CD4-positive, alpha-beta memory T cell (primary cell): ENCODE measurements at places on chromosomes 2 and 18. TPM values are rescaled to one million over a fixed set of nuclear protein-coding genes. Genes with fewer than 3 reads are reported as not detected.

The DYNAP gene
- not detected for total RNA-seq

The CKAP2L gene
- 0.06 TPM for total RNA-seq

The IL36B gene
- total RNA-seq: not detected

The CNOT11 gene
- total RNA-seq: 53.8 TPM

The XDH gene
- not detected for total RNA-seq

DNA sequence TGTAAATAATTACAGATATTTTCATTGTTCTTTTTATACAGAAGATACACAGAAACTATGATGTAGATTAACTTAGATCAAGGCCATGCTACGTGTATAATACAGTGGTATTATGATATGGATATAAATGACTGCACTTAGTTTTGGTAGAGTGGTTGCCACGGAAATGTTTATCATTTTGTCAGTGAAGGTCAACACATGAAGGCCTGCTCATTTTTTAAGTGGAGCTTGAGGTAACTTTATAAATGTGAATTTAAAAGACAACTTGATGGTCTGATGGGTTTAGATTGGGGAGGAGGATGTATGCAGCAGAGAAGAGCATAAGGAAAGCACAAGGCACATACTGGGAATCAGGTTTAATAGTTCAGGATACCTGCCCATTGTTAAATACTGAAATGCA lies 14.4 kb upstream of the BBS5 start:
- H3K4me3 ChIP-seq: no peak overlapping the region
- H3K27ac ChIP-seq: no peak overlapping the region
- no peaks in the 10 kb centered on the region for H3K27me3 ChIP-seq
- no peak for DNase-seq
- H3K36me3 ChIP-seq: no peaks in the 10 kb centered on the region

- H3K36me3 ChIP-seq: peaks cover 45% of the 10 kb centered on the region
- peaks cover under 1% of the 10 kb centered on the region for H3K4me1 ChIP-seq
- no peak overlapping the region for H3K4me3 ChIP-seq
- no peak overlapping the region for H3K27ac ChIP-seq
- H3K27me3 ChIP-seq: no peaks in the 10 kb centered on the region
Measured at GRCh38 chr18:35247412-35248249, 6.8 kb downstream of the ZNF397 start.

DNA sequence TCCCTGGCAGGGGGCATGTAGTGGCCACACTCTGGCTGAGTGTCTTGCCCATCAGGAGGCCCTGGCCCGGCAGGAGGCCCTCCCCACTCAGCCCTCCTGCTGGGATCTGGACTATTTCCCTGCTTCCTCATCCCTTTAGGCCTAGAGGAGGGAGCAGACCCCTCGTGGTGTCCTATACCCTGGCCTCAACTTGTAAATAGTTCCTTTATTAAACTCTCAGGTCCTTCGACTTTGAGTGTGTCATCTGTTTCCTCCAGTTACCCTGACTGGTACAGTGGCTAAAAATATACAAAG lies 166.7 kb upstream of the GLI2 start:
- H3K27me3 ChIP-seq: no peaks in the 10 kb centered on the region
- no peak overlapping the region for H3K27ac ChIP-seq
- H3K4me1 ChIP-seq: no peaks in the 10 kb centered on the region
- no peaks in the 10 kb centered on the region for H3K36me3 ChIP-seq
- no peak for DNase-seq
- no peak overlapping the region for H3K4me3 ChIP-seq

DNA sequence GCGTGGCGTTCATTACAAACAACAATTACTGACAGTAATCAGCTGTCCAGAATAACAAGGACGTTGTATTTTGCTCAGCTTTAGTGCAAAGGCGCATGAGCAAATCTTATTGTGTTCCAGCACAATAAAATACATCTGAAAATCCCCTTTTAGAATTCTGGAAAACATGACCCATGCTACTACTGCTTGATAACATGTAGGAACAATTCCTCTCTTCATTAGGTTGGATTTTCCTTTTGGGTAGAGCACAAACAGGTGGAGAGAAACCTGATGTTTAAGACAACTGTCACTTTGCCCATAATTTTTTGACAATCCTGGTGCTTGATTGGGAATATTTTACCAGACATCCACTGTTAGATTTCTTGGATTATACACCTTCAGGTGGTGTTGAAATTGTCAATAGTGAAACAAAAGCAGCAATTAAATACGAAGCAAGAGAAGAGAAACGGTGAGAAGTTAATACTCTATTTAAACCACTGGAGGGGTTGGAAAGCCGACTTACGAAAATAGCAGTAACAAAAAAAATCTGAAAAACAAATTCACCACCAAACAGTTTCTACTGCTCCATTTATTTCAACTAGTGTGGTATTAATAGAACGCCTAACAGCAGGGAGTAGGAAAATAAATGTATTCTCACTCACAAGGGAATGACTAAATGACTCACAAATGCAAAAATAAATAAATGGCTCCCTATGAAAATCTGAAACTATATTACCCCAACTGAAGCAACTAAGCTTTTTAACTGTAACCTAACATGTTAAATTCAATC lies 102.7 kb downstream of the CPO start:
- no peak overlapping the region for H3K27ac ChIP-seq
- no peaks in the 10 kb centered on the region for H3K27me3 ChIP-seq
- no peak for DNase-seq

- H3K36me3 ChIP-seq: no peaks in the 10 kb centered on the region
- no peak overlapping the region for H3K4me3 ChIP-seq
- no peak for DNase-seq
- no peaks in the 10 kb centered on the region for H3K4me1 ChIP-seq
- H3K27ac ChIP-seq: no peak overlapping the region
Measured at GRCh38 chr2:72028351-72028995, 119.2 kb downstream of the CYP26B1 start.

GRCh38 chr2:150571121-150571520 lies 83.7 kb upstream of the RND3 start:
- no peak overlapping the region for H3K4me3 ChIP-seq
- no peak for DNase-seq
- H3K36me3 ChIP-seq: no peaks in the 10 kb centered on the region
- no peak overlapping the region for H3K27ac ChIP-seq
- H3K4me1 ChIP-seq: no peaks in the 10 kb centered on the region

GRCh38 chr2:207929923-207930322 lies 95.4 kb downstream of the PLEKHM3 start:
- no peaks in the 10 kb centered on the region for H3K36me3 ChIP-seq
- no peak overlapping the region for H3K27ac ChIP-seq
- DNase-seq: no peak
- H3K4me3 ChIP-seq: no peak overlapping the region

GRCh38 chr18:50711386-50711785 lies 108.4 kb downstream of the MRO start:
- no peaks in the 10 kb centered on the region for H3K27me3 ChIP-seq
- no peak for DNase-seq
- no peaks in the 10 kb centered on the region for H3K36me3 ChIP-seq
- H3K4me3 ChIP-seq: no peak overlapping the region
- H3K4me1 ChIP-seq: no peaks in the 10 kb centered on the region

DNA sequence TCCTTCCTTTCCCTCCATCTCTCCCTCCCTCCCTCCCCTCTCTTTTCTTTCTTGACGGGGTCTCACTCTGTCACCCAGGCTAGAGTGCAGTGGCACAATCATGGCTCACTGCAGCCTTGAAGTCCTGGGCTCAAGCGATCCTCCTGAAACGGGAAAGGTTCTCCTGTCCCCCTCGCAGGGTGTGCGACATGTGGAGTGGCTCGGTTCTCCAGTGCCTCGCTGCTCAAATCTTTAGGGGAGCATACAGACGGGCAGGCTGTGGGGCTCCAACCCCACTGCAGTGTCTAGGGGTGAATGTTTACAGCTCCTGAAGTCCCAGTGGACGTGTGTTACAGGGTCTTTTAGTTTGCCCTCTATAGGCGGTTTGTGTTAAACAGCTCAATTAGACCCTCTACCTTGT lies 74.0 kb downstream of the MEX3C start:
- H3K27me3 ChIP-seq: no peaks in the 10 kb centered on the region
- no peaks in the 10 kb centered on the region for H3K36me3 ChIP-seq
- DNase-seq: no peak

DNA sequence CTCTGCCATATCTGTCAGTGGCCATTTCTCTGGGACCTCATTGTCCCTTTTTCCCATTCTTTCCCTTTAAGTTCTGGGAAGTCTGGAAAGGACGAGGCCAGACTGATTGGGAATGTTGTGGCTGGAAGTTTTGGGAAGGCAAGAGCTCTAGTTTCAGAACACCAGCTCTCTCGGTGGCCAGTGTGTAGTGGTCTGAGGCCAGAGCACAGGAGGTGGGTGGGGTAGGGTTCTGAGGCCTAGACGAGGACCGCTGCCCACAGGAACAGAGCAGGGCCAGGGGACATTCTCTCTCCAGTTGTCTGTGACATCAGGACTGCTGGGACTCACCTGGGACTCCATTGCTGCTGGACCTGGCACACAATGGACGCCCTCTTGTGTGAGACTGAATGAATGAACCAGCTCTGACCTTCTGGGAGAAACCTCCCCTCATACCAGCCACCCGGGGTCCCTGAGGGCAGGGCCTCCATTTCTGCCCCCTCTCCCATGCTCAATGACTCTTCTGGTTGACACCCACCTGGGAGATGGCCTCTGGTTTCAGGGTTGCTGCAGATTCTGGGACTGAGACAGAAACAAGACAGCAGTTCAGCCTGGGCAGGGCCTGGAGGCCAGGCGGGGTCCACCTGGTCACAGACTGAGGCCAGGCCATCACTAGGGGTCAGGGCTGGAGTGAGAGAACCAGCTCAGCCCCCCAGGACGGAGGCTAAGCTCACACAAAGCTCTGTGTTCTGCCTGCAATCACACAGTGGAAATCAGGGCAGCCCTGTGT lies 8.4 kb upstream of the NPPC start:
- H3K4me3 ChIP-seq: no peak overlapping the region
- H3K36me3 ChIP-seq: no peaks in the 10 kb centered on the region
- H3K4me1 ChIP-seq: no peaks in the 10 kb centered on the region
- H3K27me3 ChIP-seq: no peaks in the 10 kb centered on the region
- no peak for DNase-seq
- no peak overlapping the region for H3K27ac ChIP-seq

GRCh38 chr2:1170241-1170640 lies 219.6 kb downstream of the SNTG2 start:
- no peaks in the 10 kb centered on the region for H3K36me3 ChIP-seq
- H3K4me1 ChIP-seq: no peaks in the 10 kb centered on the region
- no peak for DNase-seq
- no peak overlapping the region for H3K4me3 ChIP-seq
- H3K27me3 ChIP-seq: no peaks in the 10 kb centered on the region
- H3K27ac ChIP-seq: no peak overlapping the region

- no peaks in the 10 kb centered on the region for H3K36me3 ChIP-seq
- H3K27ac ChIP-seq: no peak overlapping the region
- no peak for DNase-seq
- no peaks in the 10 kb centered on the region for H3K27me3 ChIP-seq
- H3K4me1 ChIP-seq: no peaks in the 10 kb centered on the region
- no peak overlapping the region for H3K4me3 ChIP-seq
Measured at GRCh38 chr18:24727685-24728084, 267.2 kb downstream of the HRH4 start.

DNA sequence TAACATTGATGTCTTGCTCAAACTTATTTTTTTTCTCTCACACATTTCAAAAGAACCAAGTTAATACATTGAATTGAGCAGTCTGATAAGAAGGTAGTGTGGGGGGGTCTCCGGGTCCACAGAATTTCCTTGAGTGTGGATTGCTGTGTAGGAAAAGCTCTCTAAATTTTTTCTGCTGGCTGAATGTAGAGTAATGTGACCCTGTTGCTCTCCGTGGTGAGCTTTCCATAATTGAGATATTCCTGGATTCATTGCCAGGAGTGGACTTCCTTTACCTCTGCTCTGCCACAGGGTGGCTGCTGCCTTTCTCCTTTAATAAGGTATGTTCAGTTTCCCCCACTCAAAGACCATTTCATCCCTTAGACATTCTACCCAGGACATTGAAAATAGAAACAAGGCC lies 50.9 kb downstream of the PKP4 start:
- no peak overlapping the region for H3K4me3 ChIP-seq
- H3K4me1 ChIP-seq: no peaks in the 10 kb centered on the region
- no peak overlapping the region for H3K27ac ChIP-seq
- H3K27me3 ChIP-seq: no peaks in the 10 kb centered on the region

DNA sequence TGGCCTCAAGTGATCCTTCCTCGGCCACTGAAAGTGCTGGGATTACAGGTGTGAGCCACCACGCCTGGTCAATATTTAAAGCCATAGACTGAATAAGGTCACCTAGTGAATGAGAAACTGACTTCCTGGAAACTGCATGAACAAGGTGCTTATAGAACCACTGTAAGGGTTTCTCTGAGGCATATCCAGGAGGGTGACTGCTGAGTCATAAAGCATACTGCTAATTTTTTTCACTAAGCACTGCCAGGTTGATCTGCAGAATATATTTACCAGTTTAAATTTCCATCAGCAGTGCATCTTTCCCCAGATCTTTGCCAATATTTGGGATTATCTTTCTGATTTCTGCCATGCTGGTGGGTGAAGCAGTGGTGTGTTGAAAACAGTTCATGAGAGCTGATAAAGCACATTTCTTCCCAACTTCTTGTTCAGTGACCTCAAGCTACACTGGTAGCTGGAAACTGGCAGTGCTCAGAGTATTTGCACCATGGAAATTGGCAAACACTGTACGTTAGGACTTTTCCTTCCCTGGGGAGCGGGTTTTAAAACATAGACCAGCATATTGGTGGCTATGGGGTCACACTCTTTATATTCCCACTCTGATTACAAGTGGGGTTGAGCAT lies 4.2 kb upstream of the CLIP4 start:
- no peak overlapping the region for H3K4me3 ChIP-seq
- no peaks in the 10 kb centered on the region for H3K36me3 ChIP-seq
- no peak for DNase-seq
- H3K27me3 ChIP-seq: no peaks in the 10 kb centered on the region
